ENCODE measurements at places on chromosomes 4 and X. TPM values are rescaled to one million over a fixed set of nuclear protein-coding genes. Genes with fewer than 3 reads are reported as not detected.
A peak's percentile ranks its signal among the peaks of the same experiment; 100 is the strongest.

- DNase-seq = no peak
Measured at GRCh38 chr4:111839141-111839540, 306.1 kb upstream of the FAM241A start.

P2RY4 gene
- total RNA-seq = not detected

BMPR1B gene
- not detected for total RNA-seq

- no peak for DNase-seq
Measured at GRCh38 chr4:85728464-85728863, 253.5 kb downstream of the ARHGAP24 start.

GRCh38 chr4:91470671-91471070 is 833.1 kb upstream of the GRID2 start:
- DNase-seq = no peak

FRG2 gene
- total RNA-seq = 0.14 TPM

GRCh38 chrX:137194164-137194563 is 160.4 kb upstream of the GPR101 start:
- DNase-seq = peak; percentile 4

DNA sequence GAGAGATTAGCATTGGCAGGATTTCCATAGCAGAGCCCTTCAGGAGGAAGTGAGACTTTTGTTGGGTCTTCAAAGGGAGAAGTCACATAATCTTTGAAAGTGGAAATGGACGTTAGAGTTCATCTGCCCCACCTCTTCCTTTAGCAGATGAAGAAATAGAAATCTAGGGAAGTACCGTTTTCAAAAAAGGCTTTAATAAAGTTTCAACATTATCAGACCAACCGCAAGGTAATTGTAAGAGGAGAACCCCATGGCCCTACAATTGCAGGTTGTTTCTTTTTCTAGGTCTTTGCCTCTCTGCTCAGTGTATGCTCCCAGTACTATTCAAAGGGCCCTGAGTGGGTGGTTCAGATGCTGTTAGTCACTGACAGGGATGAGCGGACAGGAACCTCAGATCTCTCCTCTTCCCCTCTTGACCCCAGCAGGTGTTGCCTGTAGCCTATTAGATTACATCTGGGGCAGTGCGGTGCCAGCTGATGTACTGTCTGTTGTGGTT is 48.6 kb upstream of the AP1S2 start:
- peak; percentile 1 for DNase-seq

DNA sequence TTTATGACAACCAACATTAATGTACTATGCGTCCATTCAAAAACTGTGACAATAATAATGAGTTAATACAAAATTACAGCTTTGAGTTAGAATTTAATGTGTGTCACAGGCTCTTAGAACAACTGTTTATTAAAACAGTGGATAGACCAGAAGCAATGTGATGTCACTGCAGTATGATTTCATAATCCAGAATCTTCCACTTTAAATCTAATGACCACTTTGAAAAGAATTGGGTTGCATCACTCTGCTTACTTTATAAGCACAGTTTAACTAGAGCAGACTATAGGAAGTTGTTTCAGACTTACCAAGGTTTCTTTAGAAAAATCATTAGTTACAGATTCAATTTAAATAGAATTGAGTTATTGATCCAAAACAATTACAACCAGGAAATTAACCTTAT is 758.5 kb downstream of the KCTD8 start:
- no peak for DNase-seq

DNA sequence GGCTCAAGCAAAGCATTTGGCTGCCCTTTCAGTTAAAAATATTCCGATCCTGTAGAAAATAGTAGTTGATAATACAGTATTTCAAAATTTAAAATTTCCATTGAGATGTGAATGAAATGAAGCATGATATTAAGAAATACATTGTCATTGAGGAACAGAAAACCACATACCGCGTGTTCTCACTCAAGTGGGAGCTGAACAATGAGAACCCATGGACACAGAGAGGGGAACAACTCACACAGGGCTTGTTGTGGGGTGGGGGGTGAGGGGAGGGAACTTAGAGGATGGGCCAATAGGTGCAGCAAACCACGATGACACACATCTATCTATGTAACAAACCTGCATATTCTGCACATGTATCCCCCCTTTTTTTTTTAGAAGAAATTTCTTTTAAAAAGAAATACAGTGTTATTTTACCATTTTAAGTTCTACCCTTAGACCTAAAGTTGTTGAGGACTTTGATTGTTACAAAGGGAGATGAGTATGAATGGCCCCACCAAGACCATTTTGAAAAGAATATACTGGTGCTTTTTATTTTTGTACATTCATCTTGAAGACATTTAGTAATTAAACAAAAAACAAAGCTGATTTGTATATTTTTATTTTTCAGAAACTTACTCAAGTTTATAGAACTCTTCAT is 52.0 kb upstream of the IL13RA1 start:
- DNase-seq = no peak

GRCh38 chr4:19969492-19969891 is 282.2 kb upstream of the SLIT2 start:
- DNase-seq = no peak

DNA sequence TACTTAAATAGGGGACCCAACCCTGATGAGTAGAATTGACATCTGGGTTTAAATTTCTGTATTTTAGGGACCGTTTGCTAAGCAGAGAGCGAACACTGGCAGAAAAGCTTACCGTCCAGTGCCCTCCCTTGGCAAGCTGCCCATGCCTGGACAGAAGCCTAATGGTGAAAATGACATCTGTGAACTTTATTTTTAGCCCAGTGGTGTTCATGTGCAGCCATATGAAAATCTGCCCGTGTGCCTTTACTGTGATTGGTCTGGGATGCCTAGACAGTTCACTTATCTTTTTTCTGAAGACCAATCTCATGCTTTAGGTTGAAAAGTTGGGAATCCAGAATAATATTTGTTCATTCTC is 1.1 kb downstream of the STBD1 start:
- no peak for DNase-seq

CXorf38 gene
- total RNA-seq = 17.7 TPM

DNA sequence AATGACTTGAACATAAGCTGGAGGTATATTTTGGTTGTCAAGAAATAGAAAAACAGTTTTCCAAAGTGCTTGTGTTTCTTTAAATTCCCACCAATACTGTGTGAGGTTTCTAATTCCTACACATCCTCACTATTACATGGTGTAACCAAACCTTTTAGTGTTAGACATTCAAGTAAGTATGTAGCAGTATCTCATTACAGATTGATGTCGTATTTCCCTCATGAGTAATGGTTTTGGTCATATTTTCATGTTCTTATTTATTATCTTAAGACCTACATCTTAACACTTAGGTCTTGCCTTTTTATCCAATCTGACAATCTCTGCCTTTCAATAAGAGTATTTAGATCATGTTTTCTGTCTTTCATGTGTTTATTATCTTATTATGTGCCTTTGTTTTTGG is 253.7 kb upstream of the ANXA10 start:
- no peak for DNase-seq

- DNase-seq = no peak
Measured at GRCh38 chrX:45774961-45775360, 574.3 kb upstream of the DIPK2B start.

GRCh38 chrX:11423362-11423818 is 130.2 kb downstream of the AMELX start:
- DNase-seq = no peak

COX7B2 gene
- not detected for total RNA-seq

SERPINA7 gene
- not detected for total RNA-seq

- no peak for DNase-seq
Measured at GRCh38 chrX:40167850-40168479, 70.2 kb upstream of the BCOR start.

DNA sequence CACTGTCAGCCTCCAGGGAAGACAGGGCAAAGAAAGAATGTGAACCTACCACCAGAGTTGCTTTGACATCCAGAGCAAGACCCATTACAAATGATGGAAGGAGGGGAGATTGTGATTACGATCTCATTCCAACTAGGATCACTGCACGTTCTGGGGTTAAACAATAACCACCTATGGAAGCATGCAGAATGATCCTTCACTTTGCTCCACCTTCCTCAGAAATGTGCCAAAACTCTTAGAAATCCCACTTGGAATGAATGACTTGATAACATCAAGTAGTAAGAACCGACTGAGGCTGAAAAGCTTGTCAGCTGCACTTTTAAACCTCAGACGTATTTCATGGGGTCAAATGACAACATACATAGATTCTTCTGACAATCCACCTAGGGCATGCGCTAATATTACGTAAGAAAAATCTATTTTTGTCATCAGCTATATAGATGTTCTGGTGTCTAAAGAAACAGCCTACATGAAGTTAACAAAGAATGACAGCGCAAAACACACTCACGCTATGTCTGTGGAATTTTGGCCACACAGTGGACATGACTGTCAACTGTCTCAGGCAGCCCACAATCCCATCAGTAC is 3.5 kb upstream of the STS start:
- DNase-seq = no peak

GRCh38 chr4:112817933-112818593 is 181.1 kb downstream of the LARP7 start:
- peak; percentile 73 for DNase-seq

DNA sequence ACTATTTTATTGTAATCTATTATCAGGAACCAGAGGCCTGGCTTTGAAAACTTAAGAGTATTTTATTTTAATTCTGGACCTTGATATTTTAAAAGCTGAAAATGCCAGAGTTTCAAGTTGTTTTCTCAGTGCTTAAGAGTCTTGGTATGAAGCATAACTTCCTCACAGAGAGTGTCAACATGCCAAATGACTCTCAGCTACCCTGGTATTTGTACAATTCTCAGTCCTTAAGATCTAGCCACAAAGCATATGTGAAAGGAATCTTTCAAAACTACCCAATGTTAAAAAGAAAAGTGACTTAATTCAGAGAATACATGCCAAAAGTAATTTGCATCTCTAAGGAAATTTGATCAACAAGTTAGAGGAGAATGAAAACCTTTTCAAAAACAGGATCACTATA is 171.9 kb downstream of the DKK2 start:
- no peak for DNase-seq

- DNase-seq = no peak
Measured at GRCh38 chrX:123814343-123814742, 45.5 kb upstream of the XIAP start.

GABRG1 gene
- not detected for total RNA-seq

DNA sequence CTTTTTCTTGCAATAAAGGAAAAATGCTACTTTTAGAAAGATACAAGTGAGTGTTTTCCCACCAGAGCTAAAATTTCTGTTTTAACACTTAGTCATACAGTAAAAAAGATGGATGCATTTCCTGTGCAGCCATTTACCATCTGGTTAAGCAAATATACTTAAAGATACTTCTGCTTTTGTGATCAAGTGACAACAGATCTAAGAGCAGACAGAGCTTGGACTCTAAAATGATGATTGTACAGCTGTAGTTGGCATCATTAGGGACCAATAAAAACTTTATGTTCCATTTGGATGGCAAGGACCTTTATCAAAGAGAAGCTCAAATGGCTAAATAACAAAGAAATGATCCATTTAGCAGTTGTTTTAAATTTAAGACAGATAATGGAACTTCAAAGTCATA is 270.8 kb downstream of the FSTL5 start:
- no peak for DNase-seq

STBD1 gene
- total RNA-seq = 0.20 TPM

SYAP1 gene
- 22.3 TPM for total RNA-seq

DNA sequence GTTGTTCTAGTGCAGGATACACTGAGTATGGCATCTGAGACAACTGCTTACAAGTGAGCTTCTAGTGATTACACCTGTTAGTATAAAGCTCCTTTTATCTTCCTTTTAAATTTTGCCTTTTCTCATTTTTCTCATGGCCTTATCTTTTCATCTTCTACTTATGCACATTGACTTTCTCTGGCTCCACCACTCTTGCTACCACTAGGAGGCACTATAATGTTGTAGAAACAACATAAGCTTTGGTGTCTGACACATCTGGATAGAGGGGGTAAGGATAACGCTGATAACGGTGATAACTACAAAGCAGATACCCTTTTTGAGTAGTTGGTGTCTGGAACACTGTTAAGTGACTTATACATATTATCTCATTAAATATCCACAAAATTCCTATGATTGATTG is 187.4 kb upstream of the TEX13C start:
- no peak for DNase-seq

GRCh38 chr4:34181891-34182290 is 2062.4 kb downstream of the ARAP2 start:
- DNase-seq = no peak

MAGEE2 gene
- total RNA-seq = not detected

NUDT10 gene
- total RNA-seq = 2.9 TPM

ATP1B4 gene
- total RNA-seq = not detected

SOX3 gene
- not detected for total RNA-seq

GRCh38 chr4:13432453-13432852 is 51.7 kb downstream of the RAB28 start:
- no peak for DNase-seq

All from activated naive CD8-positive, alpha-beta T cell treated with anti-CD3 and anti-CD28 coated beads for 36 hours (primary cell).